ENCODE measurements at places on chromosomes 2 and 18. TPM values are rescaled to one million over a fixed set of nuclear protein-coding genes. Genes with fewer than 3 reads are reported as not detected.

PAPOLG gene
- total RNA-seq, result 9.4 TPM

FBXO36 gene
- total RNA-seq, result 0.98 TPM

SPATA3 gene
- not detected for total RNA-seq

CD8A gene
- 0.52 TPM for total RNA-seq

EVA1A gene
- 1.2 TPM for total RNA-seq

- H3K36me3 ChIP-seq, result no peaks in the 10 kb centered on the region
- H3K4me1 ChIP-seq, result no peaks in the 10 kb centered on the region
- DNase-seq, result no peak
- H3K27me3 ChIP-seq, result no peaks in the 10 kb centered on the region
These were observed 684.4 kb downstream of the NRXN1 start for GRCh38 chr2:50347358-50348044.

DNA sequence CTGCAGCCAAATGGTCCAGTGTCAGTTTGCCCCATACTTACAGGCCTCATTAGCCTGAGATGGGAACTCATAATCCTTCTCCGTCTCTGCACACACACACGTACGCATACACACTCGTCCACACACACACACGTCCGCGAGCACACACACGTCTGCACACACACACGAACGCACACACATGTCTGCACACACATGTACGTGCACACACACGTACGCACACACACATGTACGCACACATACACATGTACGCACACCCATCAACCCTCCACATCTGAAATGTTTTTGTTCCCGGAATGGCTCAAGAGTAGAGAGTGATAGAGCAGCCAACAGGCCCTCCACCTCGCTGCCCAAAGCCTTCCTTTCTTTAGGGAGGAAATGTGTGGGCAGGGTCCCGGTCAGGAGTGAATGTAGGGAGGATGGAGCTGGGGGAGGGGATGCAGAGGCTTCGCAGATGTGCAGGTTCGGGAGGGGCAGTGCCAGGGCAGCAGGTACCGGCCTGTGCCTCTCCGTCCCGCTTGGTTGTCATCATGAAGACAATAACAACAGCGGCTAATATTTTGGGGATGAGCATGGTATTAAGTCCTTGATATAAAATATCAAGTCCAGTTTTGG, 52.7 kb downstream of the PTGR3 start:
- no peak overlapping the region for H3K4me3 ChIP-seq
- H3K27ac ChIP-seq, result no peak overlapping the region
- H3K4me1 ChIP-seq, result no peaks in the 10 kb centered on the region
- no peaks in the 10 kb centered on the region for H3K27me3 ChIP-seq
- peak; percentile 42 for DNase-seq
- no peaks in the 10 kb centered on the region for H3K36me3 ChIP-seq

DNA sequence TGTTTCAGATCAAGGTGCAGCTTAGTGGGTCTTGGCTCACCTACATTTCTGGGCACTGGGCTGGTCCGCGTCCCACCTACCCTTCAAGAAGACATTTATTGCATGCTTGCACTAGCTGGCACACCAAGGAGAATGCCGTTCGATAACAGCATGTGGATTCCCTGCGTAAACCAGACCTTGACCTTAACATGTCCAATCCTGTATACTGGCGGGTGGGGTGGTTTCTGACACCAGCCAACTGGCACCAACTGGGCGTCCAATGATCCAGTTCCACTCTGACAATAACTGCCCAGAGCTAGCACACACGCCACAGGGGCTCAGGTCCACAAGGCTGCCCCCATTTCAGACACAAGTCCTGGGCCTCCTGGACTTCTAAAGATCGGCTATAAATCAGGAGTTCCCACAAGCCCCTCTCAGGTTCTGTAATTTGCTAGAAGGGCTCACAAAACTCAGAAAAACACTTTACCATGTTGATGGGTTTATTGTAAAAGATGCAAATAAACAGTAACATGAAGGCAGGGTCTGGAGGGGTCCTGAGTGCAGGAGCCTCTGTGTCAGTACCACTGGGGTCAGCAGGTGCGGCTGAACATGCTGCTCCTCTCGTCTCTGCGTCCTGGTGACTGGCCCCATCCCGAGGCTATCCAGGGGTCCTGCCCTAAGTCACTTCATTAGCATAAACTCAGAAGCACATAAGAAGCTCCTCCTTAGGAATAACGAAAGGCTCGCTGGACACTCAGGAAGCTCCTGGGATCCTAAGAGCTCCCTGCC, 161.8 kb downstream of the HDAC4 start:
- no peaks in the 10 kb centered on the region for H3K27me3 ChIP-seq
- no peaks in the 10 kb centered on the region for H3K36me3 ChIP-seq
- H3K27ac ChIP-seq, result peak overlapping the region; percentile 96
- DNase-seq, result no peak
- H3K4me3 ChIP-seq, result no peak overlapping the region

DNA sequence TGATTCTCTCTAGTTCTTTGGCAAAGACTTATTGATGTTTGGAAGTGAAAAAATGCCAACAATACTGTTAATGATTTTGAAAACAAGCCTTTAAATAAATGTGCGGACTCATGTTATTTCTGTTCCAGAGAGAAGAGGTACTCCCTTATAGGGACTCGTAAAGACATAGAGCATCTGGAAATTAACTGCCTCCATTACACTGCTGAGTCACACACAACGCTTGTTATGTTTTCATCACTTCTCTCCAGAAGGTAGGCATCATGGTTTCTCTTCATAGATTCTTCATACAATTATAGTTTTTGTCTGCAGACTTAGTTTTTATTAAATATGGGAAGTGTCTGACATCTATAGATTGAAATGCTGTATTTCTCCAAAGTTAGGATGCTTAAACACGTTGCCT, 302.5 kb upstream of the EPC2 start:
- H3K36me3 ChIP-seq, result no peaks in the 10 kb centered on the region
- H3K27ac ChIP-seq, result no peak overlapping the region
- no peaks in the 10 kb centered on the region for H3K4me1 ChIP-seq
- no peaks in the 10 kb centered on the region for H3K27me3 ChIP-seq
- DNase-seq, result no peak
- H3K4me3 ChIP-seq, result no peak overlapping the region

GRCh38 chr2:27280826-27281225, 1.4 kb upstream of the TRIM54 start:
- H3K4me1 ChIP-seq, result no peaks in the 10 kb centered on the region
- H3K4me3 ChIP-seq, result no peak overlapping the region
- peak overlapping the region; percentile 96 for H3K27ac ChIP-seq
- H3K36me3 ChIP-seq, result no peaks in the 10 kb centered on the region

DNA sequence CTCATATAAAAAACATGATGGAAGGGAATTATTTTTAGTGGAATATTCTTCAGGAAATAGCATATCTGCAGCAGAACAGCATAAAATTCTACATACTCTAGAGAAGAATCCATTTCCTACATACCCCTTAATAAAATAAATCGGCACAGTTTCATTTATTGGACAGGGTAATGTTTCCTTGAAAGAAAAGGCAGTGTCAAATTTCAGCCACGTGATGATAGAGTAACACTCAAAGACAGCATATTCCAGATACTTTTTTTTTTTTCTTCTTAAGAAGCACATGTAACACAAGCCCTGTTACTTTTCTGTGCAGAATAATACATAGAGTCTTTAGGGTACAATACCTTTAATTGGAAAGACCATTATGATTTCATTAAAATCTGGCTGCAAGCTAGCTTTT, 204.4 kb downstream of the SRBD1 start:
- H3K27me3 ChIP-seq, result no peaks in the 10 kb centered on the region
- no peaks in the 10 kb centered on the region for H3K36me3 ChIP-seq
- no peak overlapping the region for H3K27ac ChIP-seq
- H3K4me1 ChIP-seq, result no peaks in the 10 kb centered on the region
- H3K4me3 ChIP-seq, result no peak overlapping the region

GRCh38 chr18:3148930-3149535, 70.7 kb downstream of the MYOM1 start:
- H3K4me1 ChIP-seq, result peaks cover 11% of the 10 kb centered on the region
- peaks cover 28% of the 10 kb centered on the region for H3K36me3 ChIP-seq
- H3K27me3 ChIP-seq, result no peaks in the 10 kb centered on the region
- no peak for DNase-seq

- peak; percentile 90 for DNase-seq
- H3K4me3 ChIP-seq, result no peak overlapping the region
- peaks cover 59% of the 10 kb centered on the region for H3K4me1 ChIP-seq
- peak overlapping the region; percentile 61 for H3K27ac ChIP-seq
These were observed 83.9 kb downstream of the WDSUB1 start for GRCh38 chr2:159202568-159203071.

GRCh38 chr2:15704788-15705115, 113.1 kb downstream of the DDX1 start:
- peak overlapping the region; percentile 61 for H3K27ac ChIP-seq
- H3K4me1 ChIP-seq, result no peaks in the 10 kb centered on the region
- H3K4me3 ChIP-seq, result no peak overlapping the region
- no peaks in the 10 kb centered on the region for H3K27me3 ChIP-seq

DNA sequence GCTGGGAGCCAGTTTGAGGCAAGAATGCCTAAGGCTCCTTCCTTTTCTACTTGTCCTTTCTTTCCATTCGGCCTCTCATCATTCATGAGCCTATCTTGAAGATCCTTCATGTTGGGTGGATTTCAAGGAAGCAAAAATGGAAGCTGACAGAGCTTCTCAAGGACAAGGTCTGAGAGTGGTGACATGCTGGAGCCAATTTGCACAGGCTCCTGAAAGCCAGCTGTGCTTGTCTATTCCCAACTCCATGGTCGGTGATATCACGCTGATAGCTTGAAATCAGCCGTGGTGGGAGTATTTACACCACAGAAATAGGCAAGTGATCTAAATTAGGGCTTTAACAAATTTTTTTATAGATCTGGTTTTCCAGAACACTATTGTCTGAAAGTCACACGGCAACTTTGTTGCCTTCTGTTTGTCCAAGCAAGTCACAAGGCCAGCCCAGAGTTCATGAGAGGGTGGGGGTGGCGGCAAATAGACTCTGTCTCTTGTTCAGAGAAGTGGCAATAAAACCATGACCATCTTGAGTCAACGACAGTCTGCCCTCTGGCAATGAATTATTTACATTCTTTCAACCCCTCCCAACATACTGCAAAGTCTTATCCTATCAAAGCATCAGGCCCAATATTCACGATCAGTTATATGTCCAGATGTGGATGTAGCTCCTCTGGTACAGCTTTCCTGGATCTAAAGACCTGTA, 49.9 kb upstream of the SLC35F5 start:
- no peaks in the 10 kb centered on the region for H3K4me1 ChIP-seq
- no peak for DNase-seq
- H3K27me3 ChIP-seq, result no peaks in the 10 kb centered on the region

- H3K36me3 ChIP-seq, result no peaks in the 10 kb centered on the region
- no peak overlapping the region for H3K4me3 ChIP-seq
- no peaks in the 10 kb centered on the region for H3K27me3 ChIP-seq
- no peak for DNase-seq
- no peak overlapping the region for H3K27ac ChIP-seq
These were observed 74.9 kb downstream of the LONRF2 start for GRCh38 chr2:100247256-100248043.

DNA sequence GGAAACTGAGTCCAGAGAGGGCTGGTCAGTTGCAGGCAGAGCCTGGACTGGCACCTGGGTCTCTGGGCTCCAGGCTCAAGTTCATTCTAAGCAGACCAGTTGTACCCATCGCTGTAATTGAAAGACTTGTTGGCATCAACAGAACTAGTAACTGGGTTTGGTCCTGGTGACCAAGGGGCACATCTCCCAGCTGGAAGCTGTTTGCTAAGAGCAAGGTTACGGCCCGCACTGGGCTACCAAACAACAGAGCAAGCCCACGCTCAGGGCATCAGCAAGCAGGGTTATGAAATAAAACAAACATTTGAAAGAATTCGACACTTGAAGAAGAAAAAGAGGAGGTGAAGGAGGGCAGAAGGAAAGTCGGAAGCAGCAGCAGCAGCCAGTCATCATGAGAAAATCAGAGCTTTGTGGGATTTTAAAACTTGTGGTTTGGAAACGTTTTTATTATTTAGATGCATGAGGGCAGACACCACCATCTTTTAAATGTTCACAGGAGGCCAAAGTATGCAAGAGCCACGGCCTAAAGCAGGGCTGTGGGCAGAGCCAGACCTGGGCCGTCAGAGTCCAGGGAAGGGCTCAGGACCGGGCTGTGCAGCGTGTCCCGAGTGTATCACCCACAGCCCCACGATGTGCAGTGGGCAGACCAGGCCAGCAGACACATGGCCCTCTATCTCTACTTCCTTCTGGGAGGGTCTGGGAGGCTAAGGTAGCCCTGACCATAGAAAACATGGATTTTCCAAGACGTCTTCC, 220.3 kb downstream of the BCL2 start:
- no peak overlapping the region for H3K4me3 ChIP-seq
- no peak for DNase-seq
- H3K36me3 ChIP-seq, result no peaks in the 10 kb centered on the region

- no peaks in the 10 kb centered on the region for H3K27me3 ChIP-seq
- no peak overlapping the region for H3K27ac ChIP-seq
- H3K36me3 ChIP-seq, result no peaks in the 10 kb centered on the region
These were observed 4.1 kb downstream of the ITGA6 start for GRCh38 chr2:172431463-172431862.

DNA sequence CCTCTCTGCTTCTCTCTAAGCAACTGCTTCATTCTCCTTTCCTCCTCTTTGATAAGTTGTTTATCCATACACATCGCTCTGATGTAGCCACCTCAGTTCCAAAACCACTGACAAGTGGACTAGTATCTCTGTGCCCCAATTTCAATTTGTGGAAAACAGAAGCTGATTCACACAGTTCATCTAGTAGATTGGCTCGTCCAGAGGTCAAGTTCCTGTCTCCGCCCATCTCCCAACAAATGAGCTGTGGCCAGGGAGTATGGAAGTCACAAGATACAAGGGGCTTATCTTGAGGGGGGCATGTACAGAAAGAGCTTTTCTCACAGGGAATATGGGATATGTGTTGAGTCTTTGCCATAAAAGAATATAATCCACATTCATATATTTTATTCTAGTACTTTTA, 17.7 kb upstream of the CHN1 start:
- no peak overlapping the region for H3K4me3 ChIP-seq
- H3K27ac ChIP-seq, result no peak overlapping the region
- H3K4me1 ChIP-seq, result no peaks in the 10 kb centered on the region
- no peak for DNase-seq

- H3K27ac ChIP-seq, result peak overlapping the region; percentile 33
- no peaks in the 10 kb centered on the region for H3K36me3 ChIP-seq
- DNase-seq, result no peak
- no peaks in the 10 kb centered on the region for H3K4me1 ChIP-seq
These were observed 73.5 kb downstream of the COLEC12 start for GRCh38 chr18:427005-427404.

- H3K36me3 ChIP-seq, result peaks cover 18% of the 10 kb centered on the region
- H3K4me3 ChIP-seq, result no peak overlapping the region
- DNase-seq, result no peak
- H3K27ac ChIP-seq, result no peak overlapping the region
- no peaks in the 10 kb centered on the region for H3K4me1 ChIP-seq
These were observed 11.9 kb downstream of the MSH2 start for GRCh38 chr2:47414682-47415458.
